AML-193 (cell line): ENCODE measurements at places on chromosomes 2 and 18.

DNA sequence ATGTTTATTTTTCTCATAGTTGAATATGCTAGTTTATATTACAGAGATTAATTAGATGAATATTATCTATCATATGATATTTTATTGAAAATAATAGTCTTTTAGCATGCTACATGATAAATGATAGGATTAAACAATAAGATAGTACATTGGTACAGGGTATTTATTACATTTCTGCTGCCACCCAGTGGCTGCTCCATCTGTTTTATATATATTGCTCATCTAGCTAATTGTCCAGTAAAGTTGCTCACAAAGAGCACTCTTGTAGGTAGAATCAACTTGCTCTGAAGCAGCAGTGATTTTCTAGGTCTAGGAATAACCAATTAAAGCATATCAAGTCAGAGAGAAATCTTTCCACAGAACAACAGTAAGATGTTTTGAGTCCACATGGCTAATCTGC lies 183.3 kb downstream of the ASXL3 start:
- DNase-seq: peak; percentile 10

GRCh38 chr18:9516437-9517064 lies 41.2 kb downstream of the RALBP1 start:
- DNase-seq: peak; percentile 56

DNA sequence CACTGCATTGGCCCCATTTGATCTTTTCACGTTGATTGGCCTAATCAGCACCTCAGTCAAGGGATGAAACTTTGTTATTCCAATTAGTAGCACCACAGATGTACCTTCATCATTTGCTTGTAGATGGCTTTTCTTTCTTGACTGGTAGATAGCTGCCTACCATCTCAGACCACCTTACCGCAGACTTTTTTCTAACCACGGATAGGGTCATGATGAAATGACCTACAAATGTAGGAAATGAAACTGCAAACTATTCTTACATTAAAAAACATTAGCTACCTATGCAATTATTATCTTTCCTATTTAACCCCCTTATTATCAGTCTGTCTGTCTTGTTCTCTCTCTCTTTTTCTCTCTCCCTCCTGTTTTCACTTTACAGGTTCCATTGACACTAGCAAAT lies 22.4 kb upstream of the SLC25A52 start:
- DNase-seq: no peak

DNA sequence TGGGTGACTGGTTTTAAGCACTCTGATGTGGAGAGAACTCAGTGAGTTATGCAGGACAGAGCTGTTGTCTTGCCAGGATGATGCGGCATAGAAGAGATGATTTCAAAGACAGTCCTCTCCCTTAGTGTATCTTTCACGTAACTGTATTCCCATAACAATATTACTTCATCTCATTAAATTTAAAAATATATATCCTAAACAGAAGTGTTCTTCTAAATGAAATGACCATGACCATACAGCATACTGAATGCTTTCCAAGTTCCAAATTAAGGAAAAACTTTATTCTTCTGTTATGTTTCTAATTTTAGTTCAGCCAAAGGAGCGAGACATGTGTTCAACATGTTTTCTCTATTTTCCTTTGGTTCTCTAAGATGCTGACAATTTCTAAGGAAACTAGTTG lies 600.1 kb upstream of the FSHR start:
- DNase-seq: no peak

- DNase-seq: no peak
Observed at GRCh38 chr2:36951027-36951518, 15.3 kb downstream of the STRN start.

GRCh38 chr2:162301151-162301804 lies 17.2 kb downstream of the IFIH1 start:
- DNase-seq: peak; percentile 63

GRCh38 chr2:186717320-186718007 lies 23.6 kb downstream of the FAM171B start:
- DNase-seq: no peak

- no peak for DNase-seq
Observed at GRCh38 chr18:49563130-49563540, 1.3 kb downstream of the LIPG start.

DNA sequence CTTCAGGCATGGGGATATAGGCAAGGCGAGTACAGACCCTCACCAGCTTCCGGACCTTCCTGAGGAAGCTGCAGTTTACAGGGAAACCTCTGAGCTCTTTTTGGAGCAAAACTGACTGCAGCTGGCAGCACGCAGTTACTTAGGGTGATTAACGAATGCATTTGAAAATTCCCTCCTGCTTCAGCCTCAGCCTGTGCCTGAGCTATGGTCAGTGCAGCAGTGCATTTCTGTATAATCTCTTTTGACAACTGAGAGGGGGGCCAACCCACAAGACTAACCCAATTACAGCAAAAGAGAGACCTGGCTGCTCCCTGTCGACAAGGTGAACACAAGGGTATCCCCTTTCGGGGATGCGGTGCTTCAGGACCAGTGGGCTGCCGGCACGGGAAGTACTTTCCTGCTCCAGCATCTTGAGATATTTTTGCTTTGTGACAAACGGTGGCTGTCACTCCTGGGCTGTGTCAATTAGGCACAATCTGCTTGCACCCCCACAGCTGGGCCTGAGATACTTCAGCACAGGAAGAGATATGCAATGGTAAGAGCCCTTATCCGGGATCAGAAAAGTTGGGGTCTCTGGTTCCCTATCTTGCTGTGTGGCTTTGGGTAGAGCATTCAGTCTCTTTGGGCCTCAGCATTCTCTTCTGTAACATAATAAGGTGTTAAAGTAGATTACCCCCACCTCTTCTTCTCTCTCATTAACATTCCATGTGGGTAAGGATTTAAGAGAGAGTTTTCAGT lies 141.0 kb downstream of the TMEM17 start:
- no peak for DNase-seq

DNA sequence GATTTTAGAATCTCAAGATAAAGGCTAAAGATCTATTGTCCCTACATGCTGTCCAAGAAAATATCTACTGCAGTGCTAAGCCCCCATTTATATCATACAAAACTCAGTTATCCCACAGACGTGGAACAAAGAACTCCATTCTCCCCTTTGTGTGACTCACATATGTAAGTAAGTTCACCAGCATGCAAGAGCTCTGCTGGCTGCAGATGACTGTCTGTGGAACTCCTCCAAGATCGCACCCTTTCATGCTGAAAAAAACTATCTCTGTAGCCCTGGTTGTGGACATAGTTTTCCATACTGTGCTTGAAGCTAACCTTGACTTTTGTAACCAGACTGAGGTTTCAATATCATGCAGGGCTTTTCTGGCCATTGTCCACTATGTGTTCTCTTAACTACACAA lies 207.1 kb downstream of the ZNF521 start:
- no peak for DNase-seq

GRCh38 chr2:42361728-42362283 lies 789 bp upstream of the COX7A2L start:
- no peak for DNase-seq

DNA sequence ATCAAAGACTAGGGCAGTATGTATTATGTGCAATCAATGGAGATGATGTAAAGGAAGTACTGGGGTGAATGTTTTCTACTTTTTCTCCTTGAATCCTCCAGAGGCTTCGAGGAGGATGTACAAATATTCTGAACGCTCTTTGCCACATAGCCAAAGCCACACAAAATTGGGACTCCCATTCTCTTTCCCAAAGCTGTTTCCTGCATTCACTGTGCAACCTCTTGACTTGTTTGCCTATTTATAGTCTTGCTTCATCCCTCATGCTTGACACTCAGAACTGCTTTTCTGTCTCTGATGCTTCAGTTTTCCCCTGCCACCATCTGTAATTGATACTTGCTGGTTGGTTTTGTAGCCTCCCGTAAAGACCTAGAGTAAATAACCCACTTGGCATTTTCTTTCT lies 208.2 kb upstream of the RBMS1 start:
- DNase-seq: no peak

DNA sequence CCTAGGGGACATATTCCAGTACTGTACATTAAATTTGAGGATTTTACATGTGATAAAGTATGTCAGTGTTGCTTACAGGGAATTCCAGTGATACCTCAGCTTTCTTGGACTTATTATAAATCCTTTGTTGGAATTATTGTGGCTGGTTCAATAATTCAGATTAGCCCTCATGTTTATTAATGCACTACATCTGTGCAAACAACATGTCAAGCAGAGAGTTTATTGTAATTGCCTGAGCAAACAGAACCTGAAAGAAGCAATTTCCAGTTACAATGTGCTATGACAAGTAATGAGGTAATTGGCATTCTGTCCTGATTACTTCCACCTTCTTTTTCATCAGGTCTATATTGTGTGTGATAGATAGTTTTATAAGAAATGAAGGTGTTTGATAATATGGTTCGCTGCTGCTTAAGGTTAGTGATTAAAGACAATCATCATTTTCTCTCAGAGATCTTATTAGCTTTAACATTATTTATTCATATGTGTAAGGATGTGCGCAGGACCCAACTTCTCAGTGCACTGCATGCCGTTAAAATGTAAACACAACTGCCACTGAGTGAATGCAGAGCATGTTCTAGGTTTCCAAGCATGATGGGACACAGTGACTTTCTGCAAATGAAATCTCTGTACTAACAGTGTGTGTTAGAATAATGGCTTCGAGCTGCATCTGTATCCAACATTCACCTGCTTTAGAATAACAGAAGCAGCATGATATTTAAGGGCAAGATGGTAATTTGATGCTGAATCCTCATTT lies 973.7 kb upstream of the POU3F3 start:
- no peak for DNase-seq

- DNase-seq: no peak
Observed at GRCh38 chr2:149098701-149099100, 60.2 kb downstream of the LYPD6B start.

DNA sequence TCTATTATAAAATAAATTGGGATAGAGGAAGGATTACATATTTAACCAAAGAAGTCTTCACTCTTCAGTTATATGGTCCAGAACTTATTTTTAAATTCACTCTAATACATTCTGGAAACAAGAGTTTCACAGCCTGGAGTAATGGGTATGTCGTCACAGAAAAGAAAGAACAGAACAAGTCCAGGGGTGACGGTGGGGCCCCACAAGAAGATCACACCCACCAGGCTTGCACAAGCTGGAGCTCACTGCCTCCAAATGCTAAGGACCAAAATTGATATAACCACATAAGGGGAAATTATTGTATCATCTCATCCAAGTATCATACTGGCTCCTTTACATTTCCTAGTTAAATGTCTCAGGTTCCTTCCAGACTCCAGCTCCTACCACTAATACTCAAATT lies 11.3 kb downstream of the LRPPRC start:
- DNase-seq: no peak

DNA sequence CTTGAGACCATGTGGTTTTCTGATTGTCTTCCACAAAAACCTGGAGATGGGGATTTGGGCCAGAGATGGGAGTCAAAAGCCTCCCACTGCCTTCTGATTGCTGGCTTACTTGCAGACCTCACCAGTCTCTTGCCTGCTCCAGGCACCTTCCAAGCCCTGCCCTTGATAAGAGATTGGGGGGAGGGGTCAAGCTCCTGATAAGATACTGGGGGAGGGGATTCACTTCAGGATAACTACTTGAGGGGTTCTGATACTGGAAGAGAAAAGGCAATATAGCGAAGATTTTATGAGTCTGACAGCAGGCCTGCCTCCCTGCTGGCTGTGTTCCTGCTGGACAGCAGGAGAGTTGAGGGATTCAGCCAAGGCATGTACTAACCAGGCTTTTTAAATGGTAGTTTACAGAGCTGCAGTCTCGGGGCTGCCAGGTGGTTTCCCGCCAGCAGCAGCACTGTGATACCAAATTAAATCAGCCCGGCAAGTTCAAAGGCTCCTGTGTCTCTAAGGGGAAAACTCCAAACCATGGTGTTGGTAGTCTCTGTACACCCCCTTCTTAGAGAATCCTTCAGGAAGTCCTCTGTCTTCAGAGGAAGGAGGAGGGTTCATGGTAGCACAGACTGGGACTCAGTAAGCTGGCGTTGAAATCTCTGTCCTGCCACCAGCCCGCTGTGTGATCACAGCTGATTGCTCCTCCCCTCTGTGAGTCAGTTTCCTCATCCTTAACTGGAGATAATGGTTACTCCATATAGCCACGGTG lies 58.3 kb downstream of the FBXO36 start:
- DNase-seq: no peak

DNA sequence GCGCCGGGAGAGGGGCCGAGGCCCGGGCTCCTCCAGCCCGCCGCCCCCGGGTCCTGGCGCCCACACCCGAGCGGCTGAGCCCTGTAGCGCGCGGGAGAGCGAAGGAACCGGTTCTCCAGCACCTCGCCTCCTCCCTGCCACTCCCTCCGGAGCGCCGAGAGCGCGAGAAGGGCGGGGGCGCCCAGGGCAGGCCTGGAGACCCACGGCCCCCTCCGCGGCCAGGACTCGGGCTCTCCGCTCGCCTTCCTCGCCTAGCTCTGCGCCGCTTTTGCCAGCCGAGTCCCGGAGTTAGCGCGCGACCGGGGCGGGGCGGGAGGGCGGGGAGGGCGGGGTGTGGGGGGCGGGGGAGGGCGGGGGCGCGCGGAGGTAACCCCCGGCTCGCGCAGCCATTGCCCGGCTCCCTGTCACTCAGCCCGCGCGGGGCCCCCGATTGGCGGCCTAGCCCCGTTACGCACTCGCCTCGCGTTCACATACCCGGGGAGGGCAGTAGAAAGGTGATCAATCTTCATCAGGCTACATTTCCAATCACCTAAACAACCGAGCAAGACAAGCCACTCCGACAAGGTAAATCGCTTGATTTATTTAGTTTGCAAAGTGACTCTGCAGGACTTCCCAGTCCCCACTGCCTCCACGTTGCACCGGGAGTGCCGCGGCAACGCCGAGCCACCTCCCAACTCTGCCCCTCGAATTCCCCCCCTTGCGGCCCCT lies at the start of gene OTX1:
Gene OTX1 (plus strand): TSS at position 497 of the 708 bp plus-strand sequence. CDS start 2,161 bp downstream, outside the sequence.
- peak; percentile 43 for DNase-seq

- DNase-seq: no peak
Observed at GRCh38 chr2:15762449-15762848, 170.8 kb downstream of the DDX1 start.

GRCh38 chr18:50128506-50129271 lies 66.3 kb downstream of the MYO5B start:
- DNase-seq: no peak

GRCh38 chr2:84815146-84815545 lies 65.7 kb downstream of the TRABD2A start:
- no peak for DNase-seq
